Hematopoietic multipotent progenitor cell treated with erythropoietin and hydrocortisone succinate and interleukin-3 and kit ligand, for 4 days (in vitro differentiated cells): ENCODE measurements at places on chromosomes 2 and 18.

- no peak for DNase-seq
These were observed 40.2 kb upstream of the SKA1 start for GRCh38 chr18:50334546-50335152.

- no peak for DNase-seq
These were observed 357.6 kb downstream of the SS18 start for GRCh38 chr18:25732862-25733261.

- no peak for DNase-seq
These were observed 14.4 kb upstream of the KLHL30 start for GRCh38 chr2:238123991-238124470.

DNA sequence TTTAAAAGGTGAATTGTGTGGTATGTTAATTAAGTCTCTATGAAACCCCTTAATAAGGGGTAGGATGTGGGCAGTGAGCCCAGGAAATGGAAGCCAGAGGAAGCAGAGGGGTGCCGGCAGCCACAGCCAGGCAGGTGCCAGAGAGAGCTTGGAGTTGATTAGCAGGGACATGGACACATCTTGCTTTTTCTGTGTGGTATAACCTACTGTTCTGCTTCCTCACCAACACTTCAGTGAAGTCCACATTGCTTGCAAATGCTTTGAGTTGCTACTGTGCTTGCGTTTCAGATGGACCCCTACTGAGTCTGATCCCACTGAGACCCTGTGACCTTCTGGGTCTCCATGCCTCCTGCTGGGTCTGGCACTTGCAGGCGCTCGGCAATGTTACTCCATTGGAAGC, 30.3 kb upstream of the ARHGEF4 start:
- DNase-seq: no peak
